ENCODE measurements at places on chromosomes 2 and 18. TPM values are rescaled to one million over a fixed set of nuclear protein-coding genes. Genes with fewer than 3 reads are reported as not detected.

DCDC2C gene
- not detected for total RNA-seq

FAM124B gene
- 13.3 TPM for total RNA-seq

LYPD6 gene
- 13.7 TPM for total RNA-seq

ATIC gene
- total RNA-seq, result 19.9 TPM

FBXO48 gene
- 0.34 TPM for total RNA-seq

HTR2B gene
- total RNA-seq, result 1.5 TPM

SESTD1 gene
- 62.6 TPM for total RNA-seq

OXER1 gene
- not detected for total RNA-seq

RAMP1 gene
- total RNA-seq, result not detected

FAM168B gene
- total RNA-seq, result 111 TPM

CNDP1 gene
- not detected for total RNA-seq

ANO7 gene
- total RNA-seq, result 1.2 TPM

EVX2 gene
- total RNA-seq, result not detected

UGT1A6 gene
- not detected for total RNA-seq

SH3BP4 gene
- total RNA-seq, result 17.4 TPM
